NCI-H526 (cell line): ENCODE measurements at places on chromosomes 16 and 17.
A peak's percentile ranks its signal among the peaks of the same experiment; 100 is the strongest.

DNA sequence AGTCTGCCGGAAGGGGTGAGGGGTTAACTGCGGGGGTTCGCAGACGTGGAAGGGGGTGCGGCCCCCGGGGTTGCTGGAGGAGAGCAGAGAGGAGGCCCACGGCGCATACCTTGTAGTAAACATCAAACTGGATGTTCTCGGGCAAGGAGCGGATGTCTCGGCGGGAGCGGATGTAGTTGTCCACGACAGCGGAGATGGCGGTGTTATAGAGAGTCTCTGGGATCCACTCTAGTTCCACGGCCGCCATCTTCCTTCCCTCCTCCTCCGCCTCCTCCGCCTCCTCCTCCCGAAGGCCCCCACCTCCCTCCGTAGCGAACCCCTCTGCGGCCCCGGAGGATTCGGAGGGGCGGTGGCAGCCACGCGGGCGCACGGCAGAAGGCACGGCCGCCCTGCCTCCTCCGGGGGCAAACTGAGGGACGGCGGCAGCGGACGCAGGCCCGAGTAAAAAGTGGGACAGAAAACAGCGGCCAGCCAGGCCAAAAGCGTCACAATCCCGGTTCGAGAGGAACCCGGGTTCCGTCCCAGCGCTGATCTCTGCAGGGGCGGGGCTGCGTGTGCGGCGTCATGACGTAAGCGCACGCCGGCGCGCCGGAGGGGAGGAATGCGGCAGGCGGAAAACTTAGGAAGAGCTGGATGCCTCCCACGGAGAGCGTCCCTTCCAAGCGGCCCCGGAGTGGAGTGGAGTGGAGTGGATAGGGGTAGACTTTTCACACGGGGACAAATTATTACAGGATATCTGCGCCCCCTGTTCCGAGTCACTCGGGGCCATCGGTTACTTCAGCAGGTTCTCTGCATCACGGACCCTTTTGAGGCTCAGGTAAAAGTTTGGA is at the start of gene APPBP2:
Gene APPBP2 (minus strand): TSS at position 558 of the 830 bp plus-strand sequence. CDS start 311 bp downstream, at position 247.
- peak; percentile 94 for DNase-seq

GRCh38 chr17:65857718-65858117 is 296.3 kb upstream of the AXIN2 start:
- no peak for DNase-seq

DNA sequence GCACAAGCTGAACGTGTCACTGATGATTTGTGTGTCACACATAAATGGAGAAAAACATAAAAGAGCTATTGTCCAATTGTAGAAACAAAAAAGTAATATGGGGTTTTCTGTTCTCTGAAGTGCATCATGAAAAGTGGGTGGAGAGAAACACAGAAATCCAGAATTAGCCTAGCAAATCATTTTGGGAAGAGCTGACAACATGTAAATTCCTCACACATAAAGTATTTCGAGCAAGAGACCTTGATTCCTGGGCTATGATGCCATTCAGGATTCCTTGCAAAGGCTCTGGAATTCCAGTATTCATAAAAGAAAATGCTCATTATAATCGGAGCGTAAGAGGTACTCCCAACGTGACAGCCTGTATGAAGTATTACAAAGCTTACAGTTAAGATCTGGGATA is 1.1 kb downstream of the DCUN1D3 start:
- no peak for DNase-seq

GRCh38 chr16:89921131-89921701 is 1.9 kb upstream of the TUBB3 start:
- DNase-seq, result no peak

- peak; percentile 74 for DNase-seq
These were observed 313.7 kb downstream of the SEC14L1 start for GRCh38 chr17:77454242-77455095.

- DNase-seq, result peak; percentile 31
These were observed at the start of gene KDM6B for GRCh38 chr17:7833795-7834541. KDM6B (plus strand) TSS chr17:7834217; CDS start chr17:7845555, 11,338 bp downstream.

GRCh38 chr17:68849673-68850610 is 105.2 kb downstream of the ABCA8 start:
- no peak for DNase-seq

DNA sequence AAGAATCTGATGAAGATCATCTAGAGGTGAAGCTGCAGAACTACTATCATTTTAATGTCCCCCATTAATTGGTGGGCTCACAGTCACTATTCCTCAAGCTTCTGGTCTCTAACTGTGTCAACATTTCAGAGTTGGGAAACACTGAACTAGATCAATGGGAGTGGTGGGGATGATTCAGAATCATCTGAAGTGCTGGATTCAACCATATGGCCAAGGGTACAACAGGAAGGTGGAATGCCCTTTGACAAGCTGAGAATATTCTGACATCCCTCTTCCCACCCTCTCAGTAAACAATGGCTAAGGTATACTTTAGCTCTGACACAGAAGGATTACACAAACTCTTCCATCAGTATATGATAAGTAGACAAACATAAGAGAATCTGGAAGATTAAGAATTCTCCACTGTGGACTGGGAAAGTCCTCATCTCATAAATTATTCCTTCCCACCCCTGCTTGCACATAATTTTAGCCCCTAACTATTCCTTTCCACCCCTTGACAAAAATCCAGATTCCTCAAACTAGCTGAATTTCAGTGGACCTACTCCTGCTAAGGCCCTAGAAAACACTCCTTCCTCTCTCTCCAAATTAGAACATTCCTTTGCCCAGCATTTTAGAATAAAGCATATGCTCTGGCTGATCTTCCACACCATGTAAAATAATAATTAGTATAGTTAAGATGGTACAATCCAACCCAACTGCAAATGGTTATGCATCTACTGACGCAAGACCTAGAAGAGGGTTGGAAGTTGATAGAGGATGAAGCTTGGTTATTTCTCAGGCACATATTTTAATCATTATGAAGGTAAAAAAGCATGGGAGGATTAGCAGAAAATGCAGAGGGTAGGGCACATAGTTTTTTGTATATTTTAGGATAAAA is 16.3 kb upstream of the RFFL start:
- DNase-seq, result no peak

DNA sequence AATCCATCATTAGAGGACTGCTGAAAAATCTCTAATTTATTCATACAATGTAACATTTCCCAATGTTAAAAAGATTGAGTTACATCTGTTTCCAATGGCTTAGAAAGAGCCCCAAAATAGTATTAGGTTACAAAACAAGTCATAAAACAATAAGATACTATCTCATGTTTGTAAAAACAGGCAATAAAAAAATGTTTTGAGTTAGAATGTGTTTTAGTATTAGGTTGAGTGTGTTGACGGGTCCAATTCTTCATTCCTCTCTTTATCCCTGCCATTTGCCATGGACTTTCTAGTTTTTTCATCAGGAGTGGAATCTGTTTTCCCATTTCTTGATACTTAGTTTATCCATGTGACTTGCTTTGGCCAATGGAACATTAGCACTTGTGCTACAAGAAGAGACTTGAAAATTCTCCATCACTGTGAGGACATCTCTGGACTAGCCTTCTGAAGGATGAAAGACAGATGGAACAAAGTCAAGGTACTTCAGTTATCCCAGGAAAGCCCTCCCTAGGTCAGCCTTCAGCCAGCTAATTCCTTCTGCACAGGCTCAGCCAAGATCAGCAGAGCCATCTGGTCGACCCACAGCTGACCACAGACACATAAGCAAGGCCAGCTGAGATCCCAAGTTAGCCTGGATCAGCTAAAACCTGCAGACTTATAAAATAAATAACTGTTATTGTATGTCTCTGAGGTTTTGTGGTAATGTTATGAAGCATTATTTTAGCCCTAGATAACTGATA is 83.3 kb downstream of the HS3ST3A1 start:
- no peak for DNase-seq

- no peak for DNase-seq
These were observed 15.2 kb downstream of the CARHSP1 start for GRCh38 chr16:8853611-8854010.

GRCh38 chr17:59062509-59062908 is 44.2 kb downstream of the TRIM37 start:
- DNase-seq, result no peak

DNA sequence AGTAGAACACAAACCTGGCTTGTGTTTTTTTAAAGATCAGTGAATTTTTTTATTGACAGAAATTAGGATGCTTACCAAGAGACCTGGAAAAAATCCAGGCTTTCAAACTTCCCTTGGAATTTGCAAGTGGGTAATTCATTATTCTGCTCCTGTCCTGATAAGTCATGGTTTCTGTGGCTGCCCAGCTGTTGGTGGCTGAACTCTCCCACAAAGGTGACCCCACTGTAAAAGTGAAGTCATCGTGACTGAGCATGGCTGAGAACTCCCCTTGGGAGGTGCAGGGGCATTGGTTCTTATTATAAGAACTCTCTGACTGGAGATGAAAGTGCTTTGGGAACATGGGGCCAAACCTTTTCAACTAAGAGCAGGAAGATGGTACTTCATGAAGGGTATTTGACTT is 46.6 kb upstream of the TANC2 start:
- no peak for DNase-seq

GRCh38 chr17:43003542-43004172 is 2.9 kb upstream of the IFI35 start:
- no peak for DNase-seq

GRCh38 chr17:77847221-77848085 is 111.0 kb upstream of the TNRC6C start:
- DNase-seq, result no peak

GRCh38 chr17:74097450-74098135 is 105.9 kb upstream of the RPL38 start:
- no peak for DNase-seq

- DNase-seq, result no peak
These were observed 33.8 kb upstream of the NF1 start for GRCh38 chr17:31060791-31061550.

- no peak for DNase-seq
These were observed 13.0 kb downstream of the HYDIN start for GRCh38 chr16:71217506-71217905.

DNA sequence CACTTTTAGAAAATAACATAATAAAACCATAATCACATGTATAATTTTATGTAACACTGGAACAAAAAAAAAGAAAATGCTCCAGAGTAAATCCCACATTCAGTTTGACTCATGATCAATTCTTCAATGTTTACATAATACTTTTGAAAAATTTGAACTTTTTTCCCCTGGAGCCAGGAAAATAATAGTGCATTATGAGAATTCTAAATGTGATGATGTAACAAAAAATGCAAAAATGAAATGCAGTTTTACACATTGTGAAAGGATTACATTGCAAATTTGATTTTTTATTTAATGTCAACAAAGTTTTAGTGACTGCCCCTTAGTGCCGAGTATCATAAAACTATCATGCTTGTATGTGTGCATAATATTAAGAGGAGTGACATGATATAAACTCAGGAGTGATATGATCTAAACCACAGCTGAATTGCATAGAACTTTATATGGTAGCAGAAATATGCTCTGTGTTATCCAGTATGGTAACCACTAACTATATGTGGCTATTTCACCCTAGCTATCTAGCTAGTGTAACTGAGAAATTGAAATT is 238.2 kb downstream of the CDH8 start:
- DNase-seq, result no peak

DNA sequence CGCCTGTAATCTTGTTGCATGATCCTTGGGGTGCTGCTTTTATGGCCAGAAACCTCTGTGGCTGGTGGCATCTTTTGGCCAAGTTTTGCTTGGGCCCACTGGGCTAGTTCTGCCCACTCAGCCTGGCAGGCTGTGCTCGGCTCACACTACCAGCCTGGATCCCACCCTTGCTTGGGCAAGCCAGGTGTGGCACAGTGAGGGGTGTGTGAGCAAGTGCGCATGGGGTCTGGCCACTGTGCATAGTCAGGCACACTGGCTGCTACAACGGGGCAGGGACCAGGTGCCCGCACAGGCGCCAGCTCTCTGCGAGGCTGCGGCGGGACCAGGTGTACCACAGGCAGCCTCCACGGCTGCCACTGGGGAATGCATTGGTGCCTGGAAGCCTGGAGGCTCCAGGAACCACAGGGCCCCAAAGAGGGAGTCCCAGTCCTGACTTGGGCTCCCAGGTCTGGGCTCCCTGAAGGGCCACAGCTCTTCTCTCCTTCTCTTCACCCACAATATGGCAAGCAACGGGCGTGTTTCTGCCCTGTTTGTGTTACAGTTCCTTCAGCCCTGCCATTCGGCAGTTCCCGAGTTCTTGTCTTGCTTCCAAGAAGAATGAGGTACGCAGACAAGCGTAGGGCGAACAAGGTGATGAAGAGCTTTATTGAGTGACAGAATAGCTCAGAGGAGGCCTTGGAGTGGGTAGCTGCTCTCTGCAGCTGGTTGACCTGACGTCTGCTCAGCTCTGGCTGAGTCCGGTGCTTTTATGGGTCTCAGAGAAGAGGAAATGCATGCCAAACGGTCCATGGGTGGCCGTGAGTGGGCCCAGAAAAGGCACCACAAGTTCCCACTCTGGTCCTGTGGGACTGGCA is 26.7 kb upstream of the PRM1 start:
- DNase-seq, result no peak

DNA sequence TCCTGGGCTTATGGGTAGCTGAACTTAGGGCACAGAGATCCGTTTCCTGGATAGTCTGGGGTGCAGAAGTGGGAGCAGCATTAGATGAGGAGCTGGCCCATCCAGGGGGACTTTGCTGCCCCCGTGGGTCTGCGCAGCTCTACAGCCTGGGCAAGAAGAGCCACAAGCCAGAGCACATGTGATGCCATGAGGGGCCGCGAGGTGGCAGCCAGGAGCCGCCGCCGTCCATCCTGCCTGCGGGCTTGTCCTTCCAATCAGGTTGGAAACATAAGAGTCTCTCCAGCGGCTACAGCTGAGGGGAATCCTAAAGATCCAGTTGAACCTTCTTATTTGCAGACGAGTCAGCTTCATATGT is 21.9 kb downstream of the C1QTNF1 start:
- peak; percentile 84 for DNase-seq

DNA sequence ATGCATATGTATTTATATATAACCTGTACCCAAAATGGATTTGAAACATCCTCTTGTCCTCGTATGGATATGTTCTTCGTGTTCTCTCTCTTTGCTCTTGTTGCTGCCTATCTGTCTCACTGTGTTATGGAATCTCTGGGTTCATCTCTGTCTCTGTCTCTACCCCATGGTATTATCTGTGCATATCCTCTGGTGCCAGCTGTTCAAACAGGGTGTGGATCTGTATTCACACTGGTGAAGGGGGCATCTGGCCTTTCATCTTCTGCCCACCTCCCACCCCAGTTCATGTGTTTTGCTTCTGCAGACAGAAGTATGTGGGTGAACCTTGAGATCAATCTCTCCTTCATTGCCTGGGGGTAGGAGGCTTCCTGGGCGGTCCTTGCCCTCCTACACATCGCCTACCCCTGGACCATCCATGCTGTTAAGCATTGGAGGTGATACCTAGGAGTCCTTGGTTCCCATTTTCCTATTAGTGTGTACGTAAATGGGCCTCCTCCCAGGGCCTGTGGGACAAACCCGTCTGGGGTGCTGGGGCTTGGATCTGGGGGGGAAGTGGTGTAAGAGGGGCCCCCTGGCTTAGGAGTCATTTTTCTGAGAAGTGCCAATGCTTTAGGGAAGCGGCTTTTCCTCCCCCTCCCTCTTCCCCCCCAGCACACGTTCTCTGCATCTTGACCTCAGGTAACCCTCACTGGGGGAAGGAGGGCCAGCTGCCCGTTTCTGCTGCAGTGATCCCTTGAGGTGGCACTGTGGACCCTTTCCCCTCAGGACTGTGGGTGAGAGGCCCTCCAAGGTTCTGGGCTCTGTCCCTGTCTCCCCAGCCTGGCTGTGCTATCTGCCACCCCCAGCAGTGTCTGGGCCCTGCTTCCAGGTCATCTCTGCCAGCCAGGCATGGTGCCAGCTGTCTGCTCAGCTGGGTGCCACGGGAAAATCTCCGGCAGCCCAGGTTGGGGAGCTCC is 21.1 kb downstream of the RARA start:
- no peak for DNase-seq
